ENCODE measurements at places on chromosomes 13 and 19.
A peak's percentile ranks its signal among the peaks of the same experiment; 100 is the strongest.

DNA sequence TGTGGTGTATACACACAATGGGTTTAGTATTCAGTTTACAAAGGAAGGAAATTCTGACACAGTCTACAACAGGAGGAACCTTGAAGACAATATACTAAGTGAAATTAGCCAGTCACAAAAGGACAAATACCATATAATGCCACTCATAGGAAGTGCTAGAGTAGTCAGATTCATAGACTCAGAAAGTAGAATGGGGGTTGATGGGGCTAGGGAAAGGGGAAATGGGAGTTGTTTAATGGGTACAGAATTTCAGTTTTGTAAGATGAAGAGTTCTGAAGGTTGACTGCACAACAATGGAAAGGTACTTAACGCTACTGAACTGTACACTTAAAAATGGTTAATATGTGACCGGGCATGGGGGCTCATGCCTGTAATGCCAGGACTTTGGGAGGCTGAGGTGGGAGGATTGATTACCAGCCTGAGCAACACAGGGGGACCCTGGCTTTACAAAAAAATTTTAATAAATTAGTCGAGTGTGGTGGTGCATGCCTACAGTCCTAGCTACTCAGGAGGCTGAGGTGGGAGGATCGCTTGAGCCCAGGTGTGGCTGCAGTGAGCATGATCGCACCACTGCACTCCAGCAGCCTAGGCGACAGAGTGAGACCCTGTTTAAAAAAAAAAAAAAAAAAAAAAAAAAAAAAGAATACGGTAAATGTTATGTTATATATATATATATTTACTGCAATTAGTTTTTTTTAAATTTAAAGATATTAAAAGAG lies 45.0 kb downstream of the SLC15A1 start:
- DNase-seq = no peak

- no peak for DNase-seq
Measured at GRCh38 chr13:51981355-51981754, 29.9 kb downstream of the ATP7B start.

DNA sequence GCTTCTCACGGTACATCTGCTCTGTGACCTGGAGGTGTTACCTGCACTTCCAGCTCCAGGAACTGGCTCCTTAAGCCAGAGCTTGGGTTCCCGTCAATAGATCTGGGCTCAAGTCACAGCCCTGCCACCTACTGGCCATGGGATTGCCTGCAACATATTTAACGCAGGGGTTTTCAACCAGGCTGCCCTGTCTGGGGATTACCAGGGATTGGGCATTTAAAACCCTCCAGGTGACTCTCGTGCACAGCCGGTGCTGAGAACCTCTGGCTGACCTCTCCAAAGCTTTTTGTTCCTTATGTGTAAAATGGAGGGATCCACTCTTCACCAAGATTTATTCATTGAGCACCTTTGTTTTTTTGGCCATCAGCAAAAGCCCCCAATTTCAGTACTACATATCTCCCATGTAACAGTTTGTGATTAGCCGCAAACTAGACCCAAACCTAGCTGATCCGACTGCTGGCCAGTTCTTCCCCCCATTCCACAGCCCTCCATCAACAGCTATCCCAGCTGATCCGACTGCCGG lies 76.6 kb upstream of the STK24 start:
- peak; percentile 48 for DNase-seq

- DNase-seq = no peak
Measured at GRCh38 chr13:43877766-43878165, 1.8 kb downstream of the CCDC122 start.

GRCh38 chr19:38183251-38183897 lies 40.6 kb downstream of the DPF1 start:
- no peak for DNase-seq

- DNase-seq = no peak
Measured at GRCh38 chr13:103130146-103130545, 63.9 kb upstream of the SLC10A2 start.

DNA sequence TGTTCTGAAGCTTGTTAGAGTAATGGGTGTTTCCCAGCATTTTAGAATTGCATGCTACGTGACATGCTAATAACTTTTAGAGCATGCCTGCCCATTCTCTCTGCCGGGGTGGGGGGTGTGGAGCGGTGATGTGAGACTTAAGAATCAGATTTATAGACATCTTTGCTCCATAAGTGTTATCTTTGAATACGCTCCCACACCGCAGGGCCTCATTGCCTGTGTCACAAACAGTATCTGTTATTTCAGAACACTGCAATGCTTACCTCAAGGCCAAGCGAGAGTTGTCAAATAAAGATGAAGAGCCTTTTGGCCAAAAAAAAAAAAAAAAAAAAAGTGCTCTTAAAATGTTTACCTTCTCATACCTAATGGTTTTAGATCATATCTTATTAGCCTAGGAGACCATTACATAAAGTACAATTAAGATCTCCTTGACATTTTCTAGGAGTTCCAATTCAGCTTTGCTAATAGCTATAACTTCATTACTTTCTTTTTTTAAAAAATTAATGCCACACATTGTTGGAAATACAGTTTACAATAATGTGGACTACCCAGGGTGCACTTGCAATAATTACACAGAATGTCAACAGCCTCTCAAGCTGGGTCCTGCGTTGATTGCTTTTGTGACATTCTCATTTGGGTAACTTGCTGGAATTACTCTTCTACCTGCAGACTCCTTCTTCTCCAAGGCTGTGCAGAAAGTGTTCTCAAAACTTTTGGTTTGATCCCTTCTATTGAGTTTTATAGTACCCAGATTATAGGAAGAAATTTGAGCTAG lies 525.3 kb downstream of the KLF12 start:
- DNase-seq = no peak

GRCh38 chr13:113863524-113864272 lies at the start of gene GAS6:
GAS6 (minus strand) TSS chr13:113864076; CDS start chr13:113863920, 156 bp downstream.
- no peak for DNase-seq
